ENCODE measurements at places on chromosomes 7 and 10. TPM values are rescaled to one million over a fixed set of nuclear protein-coding genes. Genes with fewer than 3 reads are reported as not detected.
A peak's percentile ranks its signal among the peaks of the same experiment; 100 is the strongest.

Gene CRYGN
- total RNA-seq, result not detected

Gene ICA1
- 4.3 TPM for total RNA-seq

Gene FAM171A1
- 2.4 TPM for total RNA-seq

Gene NPTX2
- total RNA-seq, result 14.7 TPM

Gene NME8
- total RNA-seq, result not detected

Gene PON3
- total RNA-seq, result 8.2 TPM

Gene SPDYE16
- 3.6 TPM for total RNA-seq

Gene AKR1C1
- 11.8 TPM for total RNA-seq

Gene CPA4
- total RNA-seq, result 32.7 TPM

Gene HOXA6
- total RNA-seq, result not detected

Gene GPRIN2
- 9.6 TPM for total RNA-seq

- DNase-seq, result peak; percentile 24
Observed at GRCh38 chr10:4888236-4888635, 62.2 kb downstream of the AKR1E2 start.

- no peak for DNase-seq
Observed at GRCh38 chr7:50662996-50663395, 97.8 kb upstream of the DDC start.

DNA sequence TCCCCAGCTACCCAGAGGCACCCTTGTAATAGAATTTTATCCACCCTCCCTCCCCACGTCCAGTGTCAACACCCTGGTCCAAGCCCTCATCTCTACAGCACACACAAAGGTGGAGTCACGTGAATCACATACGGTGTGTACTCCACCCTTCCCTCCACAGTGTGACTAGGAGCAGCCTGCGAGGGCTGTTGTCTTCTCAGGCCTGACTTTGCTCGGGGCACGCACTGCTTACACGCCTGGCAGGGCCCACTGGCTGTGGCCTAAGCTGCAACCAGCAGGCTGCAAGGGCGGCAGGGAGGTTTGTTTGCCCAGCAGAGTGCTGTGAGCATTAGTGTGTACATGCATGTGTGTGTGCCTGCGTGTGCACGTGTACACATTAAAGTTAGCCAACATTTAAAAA, 93.7 kb downstream of the COBL start:
- no peak for DNase-seq

GRCh38 chr7:151314401-151314800, 27.2 kb upstream of the NUB1 start:
- DNase-seq, result no peak

GRCh38 chr10:102470579-102471546, 19.5 kb upstream of the C10orf95 start:
- no peak for DNase-seq

GRCh38 chr7:128935342-128935730, 2.4 kb upstream of the IRF5 start:
- DNase-seq, result no peak

DNA sequence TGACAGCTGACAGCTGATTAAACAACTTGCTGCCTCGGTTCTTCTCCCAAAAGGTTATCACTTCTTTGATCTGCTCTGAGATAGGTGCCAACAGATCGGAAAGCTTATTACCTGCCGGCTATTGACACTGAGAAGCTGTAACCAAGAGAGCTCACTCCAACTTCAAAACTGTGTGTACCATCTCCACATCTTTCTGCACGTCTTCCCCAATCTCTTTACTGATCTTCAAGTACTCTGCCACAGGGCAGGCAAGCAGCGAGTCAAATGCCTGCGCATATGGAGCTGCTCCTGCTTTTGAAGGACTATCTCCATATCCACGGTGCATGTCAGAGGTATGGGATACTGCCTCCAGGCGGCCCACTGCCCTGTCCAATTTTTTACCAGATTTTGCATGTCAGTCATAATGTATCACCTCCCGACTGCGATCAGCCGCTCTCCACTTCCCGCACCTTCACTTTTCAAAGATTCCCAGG, 352 bp upstream of the ZNF485 start:
- DNase-seq, result no peak

DNA sequence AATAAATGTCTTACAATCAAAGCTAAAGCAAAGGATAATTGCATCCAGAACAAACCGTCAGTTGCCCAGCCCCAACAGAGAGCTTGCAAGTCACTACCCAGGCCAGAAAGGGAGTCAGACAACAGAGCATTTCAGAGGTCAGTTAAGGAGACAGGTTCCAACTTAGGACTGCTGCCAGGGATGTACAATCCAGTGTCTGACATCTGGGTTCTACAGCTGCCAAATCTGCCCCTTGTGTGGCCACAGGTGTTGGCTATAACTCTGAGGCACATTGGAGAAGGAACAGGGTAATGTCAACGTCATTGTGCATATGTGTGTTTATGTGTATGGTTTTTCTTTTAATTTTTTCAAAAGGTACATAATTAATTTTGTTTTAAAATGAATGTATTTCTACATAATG, 85.2 kb upstream of the GLCCI1 start:
- DNase-seq, result no peak

DNA sequence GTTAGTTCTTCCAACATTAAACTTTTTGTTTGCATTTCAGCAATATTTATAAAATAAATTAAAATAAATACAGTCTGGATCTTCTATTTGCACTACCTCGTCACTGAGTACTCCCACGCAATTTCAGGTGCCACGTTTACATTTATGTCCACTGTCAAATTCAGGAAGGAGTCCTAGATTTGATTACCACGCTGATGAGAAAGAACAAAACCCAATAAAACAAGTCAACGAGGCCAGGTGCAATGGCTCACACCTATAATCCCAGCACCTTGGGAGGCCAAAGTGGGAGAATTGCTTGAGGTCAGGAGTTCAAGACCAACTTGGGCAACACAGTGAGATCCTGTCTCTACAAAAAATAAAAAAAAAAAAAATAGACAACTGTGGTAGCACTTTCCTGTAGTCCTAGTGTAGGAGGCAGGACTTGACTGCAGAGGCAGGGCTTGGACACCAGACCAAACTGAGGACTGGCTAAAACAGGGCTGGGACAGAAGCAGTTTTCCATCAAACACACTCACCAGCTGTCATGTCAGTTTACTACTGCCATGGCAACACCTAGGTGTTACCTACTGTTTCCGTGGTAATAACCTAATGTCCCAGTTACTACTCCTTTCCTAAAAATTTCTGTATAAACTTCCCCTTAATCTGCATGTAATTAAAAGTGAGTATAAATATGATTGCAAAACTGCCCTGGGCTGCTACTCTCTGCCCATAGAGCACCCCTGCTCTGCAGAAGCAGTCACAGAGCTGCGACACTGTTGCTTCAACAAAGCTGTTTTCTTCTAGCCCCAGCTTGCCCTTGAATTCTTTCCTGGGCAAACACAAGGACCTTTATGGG, 341.7 kb downstream of the PARD3 start:
- DNase-seq, result no peak

DNA sequence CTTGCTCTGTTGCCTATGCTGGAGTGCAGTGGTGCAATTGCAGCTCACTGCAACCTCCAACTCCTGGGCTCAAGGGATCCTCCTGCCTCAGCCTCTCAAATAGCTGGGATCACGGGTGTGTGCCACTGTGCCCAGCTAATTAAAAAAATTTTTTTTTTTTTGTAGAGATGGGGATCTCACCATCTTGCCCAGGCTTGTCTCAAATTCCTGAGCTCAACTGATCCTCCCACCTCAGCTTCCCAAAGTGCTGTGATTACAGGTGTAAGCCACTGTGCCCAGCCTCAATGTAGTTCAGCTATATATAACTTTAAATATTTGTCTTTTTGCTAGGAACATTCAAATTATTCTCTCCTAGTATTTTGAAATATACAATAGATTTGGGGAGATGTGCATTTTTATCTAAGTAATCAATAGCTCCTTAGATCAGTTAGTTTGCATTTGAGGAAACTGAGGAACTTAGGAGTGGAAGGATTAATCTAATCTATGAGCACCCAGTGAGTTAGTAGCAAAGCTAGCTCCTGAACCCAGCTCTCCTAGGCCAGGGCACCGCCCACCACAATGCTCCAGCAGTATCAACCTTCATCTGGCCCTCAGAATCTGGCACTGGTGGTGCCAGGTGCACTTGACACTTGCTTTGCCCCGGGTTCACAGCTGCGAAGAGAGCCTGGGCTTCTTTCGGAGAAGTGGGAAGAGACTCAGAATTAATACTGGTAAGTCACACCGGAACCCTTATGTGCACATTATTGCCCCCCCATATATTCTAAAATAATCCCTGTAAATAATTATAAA, 5.9 kb upstream of the LRMDA start:
- DNase-seq, result no peak

- peak; percentile 90 for DNase-seq
Observed at GRCh38 chr7:37201003-37201875, 247.4 kb downstream of the ELMO1 start.

DNA sequence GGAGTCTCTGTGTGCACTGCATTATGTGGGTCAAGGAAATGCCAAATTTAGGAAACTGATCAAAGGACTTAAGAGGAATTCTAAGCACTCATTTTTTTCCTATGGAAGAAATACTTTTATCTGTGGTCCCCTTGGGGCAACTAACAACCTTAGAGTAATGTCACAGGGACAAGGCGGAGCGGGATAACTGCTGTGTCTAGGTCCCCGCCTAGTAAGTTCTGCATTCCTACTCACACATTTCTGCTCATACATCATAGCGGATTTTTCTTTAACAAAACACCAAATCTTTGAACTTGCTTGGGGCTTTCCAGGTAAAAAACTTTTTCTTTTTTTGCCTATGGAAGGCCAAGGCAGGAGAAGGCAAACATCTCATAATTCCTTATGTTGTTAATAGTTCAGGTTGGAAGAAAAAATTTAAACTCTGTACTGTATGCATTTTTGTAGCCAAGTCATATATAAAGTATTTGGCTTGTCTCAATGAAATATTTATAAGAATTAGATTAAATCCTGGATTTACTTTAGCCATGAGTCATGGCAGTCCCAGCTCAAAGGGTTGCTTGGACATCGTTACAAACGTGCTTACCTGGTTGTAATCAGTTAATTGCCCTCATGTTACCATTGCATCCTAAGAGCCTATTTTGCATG, 285.0 kb downstream of the PHTF2 start:
- DNase-seq, result peak; percentile 62

GRCh38 chr10:27223964-27224363, 16.6 kb downstream of the ACBD5 start:
- DNase-seq, result peak; percentile 5

- no peak for DNase-seq
Observed at GRCh38 chr7:89988074-89988473, 166.2 kb upstream of the STEAP1 start.

DNA sequence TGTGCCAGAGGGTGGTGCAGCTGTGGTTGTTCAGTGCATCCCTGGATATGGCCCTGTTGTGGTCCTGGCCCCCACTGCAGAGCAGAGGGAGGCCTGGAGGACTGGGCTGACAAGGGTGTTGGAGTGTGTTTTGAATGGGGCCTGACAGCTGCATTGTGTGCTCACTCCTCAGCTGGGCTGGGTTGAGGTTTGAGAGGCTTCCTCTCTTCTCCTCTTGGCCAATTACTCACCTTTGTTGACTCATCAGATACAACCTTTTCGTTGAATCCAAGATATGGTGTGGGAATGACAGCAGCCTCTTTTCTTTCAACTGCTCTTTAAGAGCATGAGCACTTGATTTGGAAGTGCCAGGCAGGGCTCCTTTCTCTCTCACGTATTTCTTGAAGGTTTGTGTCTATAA, 228.5 kb upstream of the COBL start:
- DNase-seq, result no peak

DNA sequence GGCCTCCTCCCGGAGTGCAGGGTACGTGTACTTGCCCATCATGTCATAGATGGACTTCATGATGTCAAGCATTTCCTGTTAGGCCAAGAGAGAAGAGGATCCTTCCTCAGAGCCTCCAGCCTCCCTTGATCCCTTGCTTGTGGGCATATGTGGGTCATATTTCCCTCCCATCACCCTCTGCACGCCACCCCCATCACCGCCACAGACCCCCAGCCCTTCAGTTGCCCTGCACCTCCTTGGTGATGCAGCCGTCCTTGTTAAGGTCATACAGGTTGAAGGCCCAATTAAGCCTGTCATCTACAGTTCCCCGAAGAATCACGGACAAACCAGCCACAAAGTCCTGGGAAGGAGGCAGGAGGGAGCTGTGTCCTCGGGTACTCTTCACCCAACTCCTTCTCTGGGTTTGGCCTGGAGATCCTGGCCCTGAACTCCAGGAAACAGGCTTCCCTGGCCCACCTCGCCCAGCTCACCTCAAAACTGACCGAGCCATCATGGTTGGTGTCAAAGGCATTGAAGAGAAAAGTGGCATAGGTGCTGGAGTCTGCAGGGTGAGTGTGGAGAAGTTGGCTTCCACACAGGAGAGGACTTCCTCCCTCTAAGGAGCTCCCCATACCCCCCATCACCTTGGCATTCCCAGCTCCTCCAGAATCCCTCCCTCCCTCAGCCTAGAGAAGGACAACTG, 9.8 kb upstream of the OGA start:
- no peak for DNase-seq

GRCh38 chr7:147492606-147493005, 1098.0 kb upstream of the C7orf33 start:
- DNase-seq, result no peak

DNA sequence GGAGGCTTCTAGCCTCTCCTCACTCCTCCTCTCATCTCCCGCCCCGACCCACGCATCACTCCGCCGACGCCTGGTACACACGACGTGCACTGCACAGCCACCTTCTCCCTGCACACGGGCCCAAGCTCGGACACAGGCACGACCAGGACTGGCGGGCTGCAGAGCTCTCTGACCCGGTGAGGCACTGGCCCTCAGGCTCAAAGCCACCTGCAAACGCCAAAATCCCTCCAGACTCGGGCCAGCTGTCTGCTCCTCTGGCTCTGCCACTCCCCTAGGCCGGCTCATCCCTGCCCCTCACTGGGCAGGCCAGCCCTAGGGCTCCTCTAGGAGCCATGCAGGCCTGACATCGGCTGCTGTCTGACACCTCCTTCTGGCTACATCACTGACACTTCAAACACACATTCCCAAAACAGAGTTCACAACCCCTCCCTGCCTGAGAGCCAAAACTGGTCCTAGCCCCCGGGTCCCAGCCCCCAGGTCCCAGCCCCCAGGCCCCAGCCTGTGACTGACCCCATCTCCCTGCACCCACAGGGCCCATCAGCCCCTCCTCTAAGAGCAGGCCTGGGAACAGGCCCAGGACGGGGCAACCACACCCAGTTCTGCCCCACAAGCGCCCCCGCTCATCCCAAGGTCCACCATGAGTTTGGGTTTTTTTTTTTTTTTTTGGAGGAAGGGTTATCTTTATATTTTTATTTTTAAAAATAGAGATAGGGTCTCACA, 35.1 kb downstream of the MAD1L1 start:
- no peak for DNase-seq

GRCh38 chr10:119665901-119666708, 14.9 kb downstream of the BAG3 start:
- no peak for DNase-seq
